ENCODE measurements at places on chromosomes 4 and X. TPM values are rescaled to one million over a fixed set of nuclear protein-coding genes. Genes with fewer than 3 reads are reported as not detected.

The HTR2C gene
- not detected for total RNA-seq

The GATA1 gene
- not detected for total RNA-seq

DNA sequence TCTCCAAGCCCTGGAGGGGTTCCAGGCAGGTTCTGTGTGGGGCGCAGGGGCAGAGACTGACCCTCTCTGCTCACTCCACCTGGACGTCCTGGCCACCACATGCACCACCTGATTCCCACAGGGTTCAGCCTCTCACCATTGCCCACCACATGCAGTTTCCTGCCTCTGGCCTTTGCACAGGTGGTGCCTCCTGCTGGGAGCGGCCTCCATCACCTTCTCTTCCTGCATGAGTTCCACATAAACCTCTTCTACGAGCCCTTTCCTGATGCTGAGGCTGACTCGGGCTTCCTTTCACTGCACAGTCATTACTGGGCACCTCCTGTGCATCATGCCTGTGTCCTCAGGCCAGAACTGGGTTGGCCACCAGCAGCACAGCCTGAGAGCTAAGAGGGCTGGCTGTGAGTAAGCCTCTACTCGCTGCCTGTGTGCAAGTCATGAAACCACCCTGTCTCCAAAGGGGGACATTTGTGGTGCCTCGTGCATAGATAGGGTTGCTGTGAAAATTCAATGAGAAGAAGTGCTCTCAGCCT is 19.9 kb downstream of the MAN2B2 start:
- H3K27ac ChIP-seq, result no peak overlapping the region
- no peaks in the 10 kb centered on the region for H3K4me1 ChIP-seq
- no peak for DNase-seq

DNA sequence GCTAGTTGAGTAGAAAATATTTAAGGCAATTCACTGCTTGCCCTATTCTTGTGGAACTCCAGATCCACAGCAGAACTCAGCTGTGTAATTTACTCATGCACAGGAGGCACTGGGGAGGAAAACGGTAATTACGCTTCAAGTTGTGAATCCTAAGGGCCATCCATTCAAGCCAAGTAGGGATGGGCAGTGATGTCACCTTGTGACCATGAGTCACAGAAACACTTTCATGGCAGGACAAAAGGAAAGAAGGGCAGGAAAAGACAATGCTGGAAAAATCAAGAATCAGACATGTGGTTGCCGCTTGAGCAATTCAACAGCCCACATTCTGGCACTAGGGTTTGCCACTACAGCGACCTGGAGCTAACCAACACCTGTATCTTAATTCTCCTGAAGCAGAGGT is 1.4 kb downstream of the PAQR3 start:
- peaks cover 2% of the 10 kb centered on the region for H3K36me3 ChIP-seq
- no peak overlapping the region for H3K27ac ChIP-seq
- peaks cover 11% of the 10 kb centered on the region for H3K4me1 ChIP-seq
- H3K4me3 ChIP-seq, result peak overlapping the region; percentile 27
- H3K27me3 ChIP-seq, result peaks cover 15% of the 10 kb centered on the region

The EREG gene
- total RNA-seq, result 2.2 TPM

DNA sequence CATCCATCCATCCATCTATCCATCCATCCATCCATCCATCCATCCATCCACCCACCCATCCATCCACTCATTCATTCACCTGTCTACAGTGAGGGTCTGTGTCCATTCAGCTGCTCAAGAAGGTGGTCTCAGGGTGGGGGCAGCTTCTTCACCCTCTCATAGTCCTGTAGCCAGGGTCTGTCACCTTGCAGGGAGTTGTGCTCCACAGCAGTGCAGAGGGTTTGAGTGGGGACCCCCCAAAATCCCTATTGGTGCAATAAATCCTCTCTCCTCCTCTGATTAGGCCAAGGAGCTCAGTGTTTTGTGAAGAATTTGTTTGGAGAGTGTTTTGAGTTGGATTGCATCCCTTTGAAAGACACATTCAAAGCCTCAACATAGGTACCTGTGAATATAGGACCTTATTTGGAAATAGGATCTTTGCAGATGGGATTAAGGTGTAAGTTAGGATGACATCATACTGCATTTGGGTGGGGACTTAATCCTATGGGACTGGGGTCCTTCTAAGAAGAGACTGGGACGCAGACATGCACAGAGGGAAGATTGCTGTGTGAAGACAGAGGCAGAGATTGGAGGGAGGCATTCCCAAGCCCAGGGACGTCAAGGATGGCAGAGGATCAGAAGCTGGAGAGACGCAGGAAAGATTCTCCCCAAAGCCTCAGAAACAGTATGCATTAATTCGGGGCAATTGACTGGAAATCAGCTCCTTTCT is 12.0 kb downstream of the P2RY8 start:
- no peaks in the 10 kb centered on the region for H3K36me3 ChIP-seq
- no peak overlapping the region for H3K4me3 ChIP-seq
- H3K27me3 ChIP-seq, result no peaks in the 10 kb centered on the region
- no peaks in the 10 kb centered on the region for H3K4me1 ChIP-seq

The TIMP1 gene
- total RNA-seq, result 405 TPM

DNA sequence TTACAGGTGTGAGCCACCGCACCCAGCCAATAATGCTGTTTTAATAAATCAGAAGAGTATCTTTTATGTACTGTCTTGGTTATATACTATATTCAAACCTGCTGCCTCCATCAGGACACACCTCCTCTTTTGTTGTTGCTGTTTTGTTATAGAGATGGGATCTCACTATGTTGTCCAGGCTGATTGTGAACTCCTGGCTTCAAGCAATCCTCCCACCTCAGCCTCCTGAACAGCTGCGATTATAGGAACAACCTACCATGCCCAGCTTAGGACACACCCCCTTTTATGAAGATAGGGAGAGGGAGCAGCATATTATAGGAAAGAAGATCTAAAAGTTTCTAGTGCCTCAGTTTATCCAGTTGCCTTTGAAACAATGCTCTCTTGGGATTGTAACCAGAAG is 62.2 kb upstream of the RAB33B start:
- no peak overlapping the region for H3K27ac ChIP-seq
- H3K36me3 ChIP-seq, result peaks cover 39% of the 10 kb centered on the region
- H3K4me3 ChIP-seq, result no peak overlapping the region
- H3K27me3 ChIP-seq, result no peaks in the 10 kb centered on the region

GRCh38 chrX:63514569-63515080 is 163.5 kb upstream of the SPIN4 start:
- no peaks in the 10 kb centered on the region for H3K36me3 ChIP-seq
- H3K4me3 ChIP-seq, result no peak overlapping the region
- peak overlapping the region; percentile 67 for H3K27ac ChIP-seq

DNA sequence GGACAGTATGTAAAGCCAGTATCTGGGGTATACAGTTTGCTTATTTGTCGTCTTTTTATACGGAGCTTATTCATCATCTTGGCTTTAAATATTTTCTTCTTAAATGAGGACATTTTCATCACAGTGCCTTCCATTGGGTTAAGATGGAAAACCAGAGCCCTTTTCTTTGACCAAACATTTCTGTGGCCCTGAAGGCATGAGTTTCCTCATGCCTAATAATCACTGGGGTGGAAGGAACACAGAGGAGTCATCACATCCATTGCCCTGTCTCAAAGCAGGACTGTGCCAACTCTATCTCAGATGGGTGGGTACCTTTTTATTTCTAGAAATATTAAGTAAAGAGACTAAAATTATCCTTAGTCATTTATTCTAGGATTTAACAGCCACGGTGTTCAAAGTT is 40.0 kb downstream of the CHRDL1 start:
- no peaks in the 10 kb centered on the region for H3K4me1 ChIP-seq
- no peak for DNase-seq
- no peak overlapping the region for H3K27ac ChIP-seq
- H3K4me3 ChIP-seq, result no peak overlapping the region
- H3K27me3 ChIP-seq, result peaks cover 7% of the 10 kb centered on the region

GRCh38 chr4:184417802-184418511 is 56.4 kb downstream of the IRF2 start:
- H3K4me3 ChIP-seq, result no peak overlapping the region
- H3K27ac ChIP-seq, result peak overlapping the region; percentile 87
- peaks cover 15% of the 10 kb centered on the region for H3K4me1 ChIP-seq
- DNase-seq, result no peak
- H3K27me3 ChIP-seq, result no peaks in the 10 kb centered on the region
- H3K36me3 ChIP-seq, result peaks cover 44% of the 10 kb centered on the region

The GPRIN3 gene
- not detected for total RNA-seq

DNA sequence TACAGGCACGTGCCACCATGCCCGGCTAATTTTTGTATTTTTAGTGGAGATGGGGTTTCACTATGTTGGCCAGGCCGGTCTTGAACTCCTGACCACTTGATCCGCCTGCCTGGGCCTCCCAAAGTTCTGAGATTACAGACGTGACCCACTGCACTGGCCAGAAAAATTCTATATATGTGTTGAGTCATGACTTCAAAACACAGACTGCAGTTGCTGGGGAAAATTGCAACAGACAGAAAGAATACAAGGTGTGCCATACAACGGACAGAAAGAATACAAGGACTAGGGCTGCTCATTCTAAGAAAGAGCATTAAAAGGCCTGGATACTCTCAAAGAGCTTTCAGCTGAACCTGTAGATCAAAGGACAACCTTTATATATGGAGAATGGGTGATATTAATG is 109.6 kb upstream of the ACSL4 start:
- DNase-seq, result no peak
- peaks cover 12% of the 10 kb centered on the region for H3K4me1 ChIP-seq
- no peak overlapping the region for H3K4me3 ChIP-seq
- no peaks in the 10 kb centered on the region for H3K27me3 ChIP-seq

- no peaks in the 10 kb centered on the region for H3K36me3 ChIP-seq
- no peaks in the 10 kb centered on the region for H3K27me3 ChIP-seq
- no peak overlapping the region for H3K4me3 ChIP-seq
- H3K27ac ChIP-seq, result no peak overlapping the region
- DNase-seq, result no peak
Observed at GRCh38 chr4:94338681-94339351, 3.8 kb downstream of the HPGDS start.

DNA sequence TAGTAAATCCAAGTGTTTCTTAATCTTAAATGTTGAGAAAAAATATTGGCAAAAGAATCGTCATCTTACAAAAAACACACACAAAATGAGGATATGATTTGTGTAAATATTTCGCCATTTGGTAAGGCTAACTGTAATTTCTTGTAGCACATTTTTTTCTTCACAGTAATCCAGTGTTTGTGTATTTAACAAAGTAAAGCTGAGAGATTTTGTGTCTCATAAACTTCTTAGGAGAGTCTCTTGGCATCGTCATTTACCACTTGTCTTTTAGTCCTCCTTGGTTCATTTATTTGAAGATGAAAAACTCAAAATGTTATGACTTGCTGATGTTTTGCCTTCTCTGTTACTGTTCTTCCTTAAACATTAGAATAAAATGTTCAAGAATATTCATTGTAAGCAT is 326.7 kb upstream of the PITX2 start:
- DNase-seq, result no peak
- no peak overlapping the region for H3K27ac ChIP-seq
- H3K4me3 ChIP-seq, result no peak overlapping the region
- H3K36me3 ChIP-seq, result no peaks in the 10 kb centered on the region
- H3K4me1 ChIP-seq, result no peaks in the 10 kb centered on the region
- peaks cover 4% of the 10 kb centered on the region for H3K27me3 ChIP-seq

The ETNPPL gene
- not detected for total RNA-seq

The GDPD2 gene
- total RNA-seq, result not detected

The SYTL4 gene
- total RNA-seq, result 23.2 TPM

Measured in osteocyte (in vitro differentiated cells).